ENCODE measurements at places on chromosomes 12 and 14.

- no peak for DNase-seq
These were observed 111.0 kb downstream of the SCARB1 start for GRCh38 chr12:124752437-124753227.

- DNase-seq, result no peak
These were observed 46.7 kb downstream of the KICS2 start for GRCh38 chr12:64175254-64175945.

- DNase-seq, result no peak
These were observed 27.8 kb downstream of the SCARB1 start for GRCh38 chr12:124835656-124836410.

DNA sequence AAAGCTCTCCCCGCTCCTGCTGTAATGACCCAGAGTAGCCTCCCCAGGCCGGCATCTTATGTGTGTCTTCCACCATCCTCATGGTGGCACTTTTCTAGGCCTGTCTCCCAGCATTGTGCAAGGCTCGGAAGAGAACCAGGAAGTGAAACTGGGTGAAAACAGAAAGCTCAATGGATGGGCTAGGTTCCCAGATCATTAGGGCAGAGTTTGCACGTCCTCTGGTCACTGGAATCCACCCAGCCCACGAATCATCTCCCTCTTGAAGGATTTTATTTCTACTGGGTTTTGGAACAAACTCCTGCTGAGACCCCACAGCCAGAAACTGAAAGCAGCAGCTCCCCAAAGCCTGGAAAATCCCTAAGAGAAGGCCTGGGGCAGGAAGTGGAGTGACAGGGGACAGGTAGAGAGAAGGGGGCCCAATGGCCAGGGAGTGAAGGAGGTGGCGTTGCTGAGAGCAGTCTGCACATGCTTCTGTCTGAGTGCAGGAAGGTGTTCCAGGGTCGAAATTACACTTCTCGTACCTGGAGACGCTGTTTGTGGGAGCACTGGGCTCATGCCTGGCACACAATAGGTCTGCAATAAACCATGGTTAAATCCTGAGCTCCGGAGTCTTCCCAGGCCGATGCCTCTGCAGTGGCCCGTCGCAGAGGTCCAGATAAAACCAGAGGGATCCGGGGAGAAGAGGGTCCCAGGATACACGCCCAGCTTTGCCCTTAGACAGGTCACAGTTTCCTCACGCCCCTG lies 15.6 kb downstream of the ACVRL1 start:
- DNase-seq, result no peak

GRCh38 chr12:5465384-5465783 lies 33.5 kb downstream of the NTF3 start:
- no peak for DNase-seq

Data from activated naive CD4-positive, alpha-beta T cell (primary cell).